NCI-H187 (cell line): ENCODE measurements at places on chromosomes 16 and 17.

DNA sequence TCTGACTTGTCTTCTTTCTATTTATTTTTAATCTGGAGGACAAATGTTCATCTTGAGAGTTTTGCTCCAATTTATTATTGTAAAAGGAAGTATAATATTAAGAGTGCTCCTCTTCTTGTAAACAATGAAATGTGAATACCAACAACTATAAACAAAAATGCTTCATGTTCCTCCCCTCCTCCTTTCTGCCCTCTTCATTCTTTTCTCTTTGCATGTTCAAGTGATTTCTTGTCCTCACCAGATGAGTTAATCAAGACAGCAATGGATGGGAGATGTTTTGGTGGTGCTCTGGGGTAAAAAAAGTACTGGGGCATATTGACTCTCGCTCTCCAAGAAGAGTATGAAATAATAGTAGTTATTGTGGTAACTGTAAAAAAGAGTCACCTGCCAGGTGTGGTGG lies 24.3 kb downstream of the ITGB3 start:
- DNase-seq = no peak

GRCh38 chr16:1474796-1475551 lies at the start of gene CLCN7:
Gene CLCN7, minus strand, starts transcription at chr16:1475028. Its CDS starts 54 bp downstream, at chr16:1474974.
- peak; percentile 86 for DNase-seq

DNA sequence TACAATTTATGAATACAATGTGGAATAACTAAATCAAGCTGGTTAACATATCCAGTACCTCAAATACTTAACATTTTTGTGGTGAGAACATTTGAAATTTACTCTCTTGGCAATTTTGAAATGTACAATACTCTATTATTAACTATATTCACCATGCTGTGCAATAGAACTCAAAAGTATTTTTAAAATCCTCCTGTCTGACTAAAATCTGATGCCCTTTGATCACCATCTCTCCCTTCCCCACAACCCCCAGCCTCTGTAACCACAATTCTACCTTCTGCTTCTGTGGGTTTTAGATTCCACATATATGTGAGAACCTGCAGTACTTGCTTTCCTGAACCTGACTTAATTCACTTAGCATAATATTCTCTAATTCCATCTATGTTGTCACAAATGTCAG lies 71.6 kb upstream of the ALOX12 start:
- DNase-seq = no peak

- peak; percentile 73 for DNase-seq
Measured at GRCh38 chr17:81251709-81252301, 12.7 kb downstream of the NDUFAF8 start.

GRCh38 chr16:77949445-77949844 lies 72.9 kb upstream of the CLEC3A start:
- DNase-seq = no peak

DNA sequence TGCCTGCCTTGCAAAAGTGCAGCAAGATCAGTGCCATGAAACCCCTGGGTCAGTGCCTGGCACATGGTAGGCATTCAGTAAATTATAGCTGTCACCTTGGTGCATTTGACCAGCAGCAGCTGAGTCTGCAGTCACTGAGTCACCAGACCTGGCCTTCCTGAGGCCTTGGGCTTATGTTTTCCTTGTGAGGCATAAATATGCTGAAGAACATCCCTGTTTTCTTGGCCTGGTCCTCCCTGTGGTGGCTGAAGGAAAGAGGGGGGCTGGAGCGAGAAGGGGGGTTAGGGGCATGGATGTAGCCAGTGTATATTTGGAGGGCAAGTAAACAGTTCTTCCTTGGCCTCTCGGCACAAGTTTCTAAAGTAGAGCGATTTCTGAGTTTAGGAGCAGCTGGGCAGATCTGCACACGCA lies 26.5 kb downstream of the EPN2 start:
- DNase-seq = no peak

- DNase-seq = no peak
Measured at GRCh38 chr17:42365136-42365535, 23.1 kb downstream of the STAT3 start.

- DNase-seq = no peak
Measured at GRCh38 chr17:70091005-70091568, 16.1 kb downstream of the KCNJ16 start.

DNA sequence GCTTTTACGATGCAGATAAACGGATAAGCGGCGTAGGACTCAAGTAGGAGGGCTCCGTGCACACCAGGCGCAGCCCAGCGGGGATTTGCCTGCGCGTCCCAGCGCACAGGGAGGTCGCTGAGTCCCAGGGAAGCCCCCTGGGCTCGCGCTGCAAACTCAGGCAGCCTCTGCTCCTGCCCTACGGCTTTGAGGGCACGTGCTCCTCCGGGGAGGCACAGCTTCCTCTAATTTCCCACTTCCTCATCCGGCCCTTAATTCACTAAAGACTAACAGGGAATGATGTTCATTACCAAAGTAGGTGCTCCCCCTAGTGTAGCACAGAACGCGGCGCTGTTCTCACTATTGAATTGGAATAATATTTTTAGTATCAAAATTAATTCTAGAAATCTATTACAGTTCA lies 825.4 kb downstream of the KCNJ18 start:
- DNase-seq = no peak

GRCh38 chr17:57920916-57921703 lies 34.1 kb downstream of the CUEDC1 start:
- no peak for DNase-seq

DNA sequence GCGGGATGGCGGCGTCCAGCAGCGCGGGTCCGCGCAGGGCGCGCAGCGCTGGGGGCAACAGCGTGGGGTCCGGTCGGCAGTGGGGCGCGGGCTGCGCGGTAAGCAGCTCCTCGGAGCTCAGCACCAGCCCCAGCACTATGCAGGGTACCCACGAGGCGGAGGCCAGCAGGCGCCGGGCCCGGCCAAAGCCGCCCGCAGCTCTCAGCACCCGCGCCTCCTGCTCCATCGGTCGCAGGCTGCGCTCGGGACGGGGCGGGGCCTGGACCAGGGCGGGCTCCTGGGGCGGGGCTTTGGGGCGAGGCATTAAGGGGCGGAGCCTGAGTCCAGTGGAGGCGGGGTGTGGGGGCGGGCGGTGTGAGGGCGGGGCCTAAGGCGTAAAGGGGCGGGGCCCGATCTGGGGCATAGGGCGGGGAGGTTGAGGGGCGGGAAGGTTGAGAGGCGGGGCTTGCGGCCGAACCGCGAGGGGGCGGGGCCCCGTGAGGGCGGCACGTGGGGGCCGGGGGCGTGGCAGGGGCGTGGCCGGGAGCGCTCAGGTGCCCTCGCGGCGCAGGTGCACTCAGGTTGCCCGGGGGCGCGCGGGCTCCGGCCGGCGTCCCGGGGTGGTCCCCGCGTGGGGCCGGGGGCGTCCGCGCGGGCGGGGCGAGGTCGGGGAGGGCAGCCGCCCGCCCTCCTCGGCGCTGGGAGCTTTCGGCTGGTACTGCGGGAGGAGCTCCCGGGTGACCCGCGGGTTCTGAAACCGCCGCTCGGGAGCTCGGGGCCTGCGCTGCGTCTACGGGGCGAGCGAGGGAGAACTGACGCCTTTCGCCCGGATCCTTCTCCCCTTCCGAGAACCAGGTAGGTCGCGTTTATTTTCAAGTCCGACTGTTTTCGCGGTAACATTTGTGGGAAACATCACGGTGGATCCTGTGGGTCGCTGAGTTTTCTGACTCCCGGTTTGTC lies 1.4 kb upstream of the SLC22A31 start:
- peak; percentile 45 for DNase-seq

DNA sequence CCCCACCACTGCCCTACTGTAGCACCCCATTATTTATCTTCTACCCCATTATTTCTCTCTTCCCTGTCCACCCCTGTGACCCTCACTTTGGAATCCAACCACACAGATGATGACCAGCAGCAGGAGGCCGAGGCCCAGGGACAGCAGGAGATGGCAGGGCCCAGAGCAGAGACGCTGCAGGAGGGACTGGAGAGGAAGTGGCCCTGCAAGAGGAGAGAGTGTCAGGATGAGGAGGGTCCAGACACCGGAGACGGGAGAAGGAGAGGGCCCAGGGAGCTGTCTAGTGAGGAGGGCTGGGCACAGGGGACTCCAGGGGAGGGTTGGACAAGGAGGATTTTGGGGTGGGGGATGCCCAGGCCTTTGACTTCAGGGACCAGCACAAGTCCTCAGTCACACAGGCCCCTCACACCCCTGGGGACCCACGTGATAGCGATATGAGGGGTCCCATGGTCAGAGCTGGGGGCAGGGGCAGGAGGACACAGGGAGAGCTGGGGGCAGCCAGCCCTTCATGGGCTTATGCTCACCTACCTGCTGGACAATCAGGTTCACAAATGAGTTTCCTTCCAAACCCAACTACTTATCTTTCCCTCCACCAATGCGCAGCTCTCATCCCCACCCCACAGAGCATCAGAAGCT lies 2.0 kb downstream of the CLEC10A start:
- no peak for DNase-seq

- DNase-seq = no peak
Measured at GRCh38 chr17:36609498-36609862, 8.1 kb downstream of the MRM1 start.

- DNase-seq = no peak
Measured at GRCh38 chr16:35749253-35750141, 2290.1 kb downstream of the TP53TG3F start.

GRCh38 chr16:85227084-85227945 lies 115.0 kb upstream of the CIBAR2 start:
- DNase-seq = no peak

DNA sequence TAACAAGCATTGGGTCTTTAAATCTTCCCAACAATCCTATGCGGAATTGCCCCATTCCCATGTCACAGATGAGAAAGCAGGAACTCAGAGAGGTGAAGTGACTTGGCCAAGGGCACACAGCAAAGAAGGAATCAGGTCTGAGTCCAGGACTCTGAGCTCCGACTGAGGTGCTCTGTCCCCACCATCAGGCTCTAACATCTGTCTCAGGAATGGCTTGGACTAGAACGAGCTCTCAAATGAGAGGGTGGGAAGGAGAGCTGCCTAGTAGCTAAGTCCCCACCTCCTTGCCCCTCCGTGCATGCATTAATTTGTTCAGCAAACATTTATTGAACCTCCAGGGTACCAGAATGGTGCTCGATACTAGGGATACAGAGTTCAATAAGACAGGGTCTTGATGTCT lies 26.7 kb downstream of the ABCC3 start:
- DNase-seq = no peak

DNA sequence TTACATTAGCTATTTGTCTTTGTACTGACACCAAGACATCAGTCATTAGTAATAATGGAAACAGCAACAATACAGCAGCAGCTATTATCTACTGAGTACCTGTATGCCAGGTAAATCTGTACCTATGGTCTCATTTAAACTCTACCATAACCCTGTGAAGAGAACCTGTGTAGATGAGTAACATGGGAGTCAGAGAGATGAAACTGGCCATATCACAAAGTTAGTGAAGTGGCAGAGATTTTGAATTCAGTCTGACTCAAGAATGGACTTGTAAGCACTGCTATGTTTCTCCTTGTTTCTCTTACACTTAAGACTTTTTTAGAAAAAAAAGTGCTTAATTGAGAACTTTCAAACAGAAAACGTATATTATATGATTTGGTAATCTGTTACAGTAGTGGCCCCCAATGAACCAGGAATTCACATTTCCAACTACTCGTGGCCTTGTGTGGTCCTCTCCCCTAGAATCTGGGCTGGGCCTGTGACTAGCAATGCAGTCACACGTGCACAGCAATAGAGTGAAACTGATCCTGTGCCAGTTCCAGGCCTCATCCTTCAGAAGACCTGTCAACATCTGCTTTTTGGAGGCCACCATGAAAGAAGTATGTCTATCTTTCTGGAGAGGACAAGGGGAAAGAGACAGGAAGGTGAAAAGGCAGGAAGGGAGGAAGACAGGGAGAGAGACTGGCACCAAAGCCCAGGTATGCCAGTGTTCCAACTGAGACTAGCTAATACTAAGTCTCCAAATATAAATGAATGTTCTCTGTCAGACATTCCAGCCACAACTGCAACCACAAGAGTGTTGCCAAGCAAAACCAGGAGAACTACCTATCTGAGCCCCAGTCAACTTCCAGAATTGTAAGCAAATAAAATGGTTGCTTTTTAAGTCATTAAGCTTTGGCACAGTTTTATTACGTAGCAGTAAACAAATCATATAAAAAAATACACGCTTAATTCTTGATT lies 12.0 kb downstream of the CRLF3 start:
- no peak for DNase-seq

DNA sequence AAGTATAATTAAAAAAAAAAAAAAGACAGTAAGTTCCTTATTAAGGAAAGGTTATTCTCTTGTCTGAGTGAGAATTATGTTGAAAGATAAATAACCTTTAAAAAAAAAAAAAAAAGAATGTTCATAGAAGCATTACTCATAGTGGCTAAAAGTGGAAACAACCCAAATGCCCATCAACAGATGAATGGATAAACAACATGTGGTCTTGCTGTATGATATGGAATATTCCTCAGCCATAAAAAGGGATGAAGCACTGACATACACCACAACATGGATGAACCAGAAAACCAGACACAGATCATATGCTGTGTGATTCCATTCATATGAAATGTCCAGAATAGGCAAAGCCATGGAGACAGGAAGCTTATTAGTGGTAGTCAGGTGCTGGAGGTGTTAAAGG lies 9.2 kb upstream of the CCNF start:
- DNase-seq = no peak

DNA sequence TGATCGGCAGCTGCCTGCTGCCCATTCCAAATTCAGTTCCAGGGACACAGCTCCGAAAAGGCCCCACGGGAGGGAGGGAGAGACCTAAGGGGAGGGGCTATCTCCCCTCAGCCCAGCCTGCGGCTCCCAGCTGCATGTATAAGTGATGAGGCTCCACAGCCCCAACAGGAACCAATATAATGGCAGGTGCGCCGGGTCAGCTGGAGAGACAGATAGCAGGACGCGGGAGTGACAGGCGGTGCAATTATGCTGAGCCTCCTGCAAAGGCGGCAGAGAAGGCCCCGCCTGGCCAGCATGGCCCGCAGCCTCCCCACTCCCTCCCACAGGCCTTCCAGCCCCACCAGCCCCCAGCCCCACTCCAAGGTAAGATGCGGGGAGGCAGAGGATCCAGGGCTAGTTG lies 8.1 kb upstream of the C1QL1 start:
- DNase-seq = no peak

DNA sequence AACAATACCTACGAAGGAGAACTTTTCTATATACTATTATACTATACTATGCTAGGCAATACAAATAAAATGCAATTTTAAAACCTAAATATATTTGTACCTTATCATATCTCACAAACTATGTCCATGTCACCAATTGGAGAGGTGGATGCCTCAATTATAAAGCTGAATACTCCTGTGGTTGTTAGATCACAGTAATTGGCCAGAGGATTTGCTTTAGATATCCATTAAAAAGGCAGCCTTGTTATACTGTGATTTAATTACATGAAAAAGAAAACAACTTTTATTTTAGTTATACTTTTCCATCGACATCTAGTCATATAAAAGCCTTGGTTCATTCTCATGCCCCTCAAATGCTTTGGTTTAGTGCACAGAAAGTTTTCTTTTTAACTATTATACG lies 129.3 kb downstream of the BRIP1 start:
- no peak for DNase-seq

- DNase-seq = no peak
Measured at GRCh38 chr16:8878523-8878911, 3.6 kb upstream of the LITAFD start.

DNA sequence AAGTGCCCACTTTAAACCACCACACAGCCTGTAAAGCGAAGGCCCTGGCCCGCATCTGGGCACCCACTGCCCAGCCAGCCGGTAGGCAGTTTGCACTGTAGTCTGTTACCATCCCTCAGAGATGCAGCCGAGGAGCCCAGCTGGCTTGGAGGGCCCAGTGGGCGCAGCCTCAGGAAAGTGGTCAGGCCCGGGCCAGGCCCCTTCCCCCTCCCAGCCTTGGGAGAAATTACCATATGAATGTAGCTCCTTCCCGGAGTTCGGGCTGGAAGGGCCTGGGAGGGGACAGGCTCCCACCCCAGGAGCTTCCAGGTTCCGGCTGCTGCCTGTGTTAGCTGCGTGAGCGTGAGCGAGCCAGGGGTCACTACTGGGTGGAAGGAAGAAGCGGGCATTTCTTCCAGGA lies 325.4 kb downstream of the SEC14L1 start:
- no peak for DNase-seq
